Cardiac septum (tissue), 1 donor: ENCODE measurements at places on chromosomes 2 and 18. TPM values are rescaled to one million over a fixed set of nuclear protein-coding genes. Genes with fewer than 3 reads are reported as not detected.

Gene LPIN1
- total RNA-seq, result 27.8 TPM

Gene ANKRD44
- 6.4 TPM for total RNA-seq

Gene TRAK2
- total RNA-seq, result 259 TPM

Gene SNRNP27
- total RNA-seq, result 48.6 TPM

Gene HOXD12
- not detected for total RNA-seq
